Activated CD4-positive, alpha-beta T cell treated with anti-CD3 and anti-CD28 coated beads, Interleukin-2, amount 10 ng/mL, durations not matched to agents 24 days and 14 days (primary cell): ENCODE measurements at places on chromosomes 13 and 19.

DNA sequence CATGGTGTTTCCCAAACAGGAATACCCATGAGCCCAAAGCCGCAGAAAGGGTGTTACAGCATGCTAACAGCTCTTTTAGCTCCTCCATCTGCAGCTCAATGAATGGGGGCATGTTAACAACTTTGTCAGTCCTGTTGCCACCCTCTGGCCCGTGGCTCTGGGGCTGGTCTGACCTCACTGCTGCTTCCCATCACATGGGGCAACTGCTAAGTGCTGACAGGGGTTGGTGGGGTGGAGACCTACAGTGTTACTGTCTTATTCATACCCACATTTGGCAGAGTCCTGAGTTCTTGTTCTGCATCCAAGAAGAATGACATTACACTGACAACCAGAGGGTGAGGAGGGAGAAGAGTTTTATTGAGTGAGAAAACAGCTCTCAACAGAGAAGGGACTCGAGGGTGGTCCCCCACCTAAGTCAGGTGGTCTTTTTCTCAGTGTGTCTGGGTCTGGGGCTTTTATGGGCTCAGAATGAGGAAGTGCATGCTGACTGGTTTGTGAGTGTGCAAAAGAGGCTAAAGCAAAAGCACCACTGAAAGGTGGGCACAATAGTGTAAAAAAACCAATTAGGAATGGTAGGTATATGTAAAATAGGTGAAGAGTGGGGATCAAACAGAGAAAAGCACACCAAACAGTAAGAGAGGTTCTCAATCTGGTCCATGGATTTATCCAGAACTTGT, 1952.0 kb upstream of the PCDH20 start:
- H3K36me3 ChIP-seq = no peaks in the 10 kb centered on the region
- H3K4me1 ChIP-seq = no peaks in the 10 kb centered on the region
- DNase-seq = no peak
- no peak overlapping the region for H3K27ac ChIP-seq
- no peaks in the 10 kb centered on the region for H3K27me3 ChIP-seq

GRCh38 chr19:56076498-56076897, 44.6 kb downstream of the ZNF787 start:
- H3K4me3 ChIP-seq = no peak overlapping the region
- DNase-seq = peak; percentile 81
- H3K36me3 ChIP-seq = no peaks in the 10 kb centered on the region
- no peak overlapping the region for H3K27ac ChIP-seq
- peaks cover 4% of the 10 kb centered on the region for H3K27me3 ChIP-seq
- H3K4me1 ChIP-seq = peaks cover 9% of the 10 kb centered on the region

- no peaks in the 10 kb centered on the region for H3K4me1 ChIP-seq
- no peak overlapping the region for H3K4me3 ChIP-seq
- no peak for DNase-seq
- H3K27ac ChIP-seq = no peak overlapping the region
- peaks cover 17% of the 10 kb centered on the region for H3K36me3 ChIP-seq
These were observed 121.2 kb downstream of the STARD13 start for GRCh38 chr13:33164331-33164730.

- no peaks in the 10 kb centered on the region for H3K4me1 ChIP-seq
- no peak overlapping the region for H3K27ac ChIP-seq
- no peaks in the 10 kb centered on the region for H3K36me3 ChIP-seq
- H3K27me3 ChIP-seq = no peaks in the 10 kb centered on the region
- no peak overlapping the region for H3K4me3 ChIP-seq
These were observed 41.9 kb upstream of the POSTN start for GRCh38 chr13:37640499-37640898.

- no peak for DNase-seq
- peaks cover 4% of the 10 kb centered on the region for H3K4me1 ChIP-seq
- H3K36me3 ChIP-seq = no peaks in the 10 kb centered on the region
These were observed 56.2 kb upstream of the USPL1 start for GRCh38 chr13:30561511-30561910.
